Stimulated activated naive CD4-positive, alpha-beta T cell (primary cell): ENCODE measurements at places on chromosomes 2 and 18.

- no peak for DNase-seq
Observed at GRCh38 chr2:142472382-142472781, 341.6 kb upstream of the LRP1B start.

DNA sequence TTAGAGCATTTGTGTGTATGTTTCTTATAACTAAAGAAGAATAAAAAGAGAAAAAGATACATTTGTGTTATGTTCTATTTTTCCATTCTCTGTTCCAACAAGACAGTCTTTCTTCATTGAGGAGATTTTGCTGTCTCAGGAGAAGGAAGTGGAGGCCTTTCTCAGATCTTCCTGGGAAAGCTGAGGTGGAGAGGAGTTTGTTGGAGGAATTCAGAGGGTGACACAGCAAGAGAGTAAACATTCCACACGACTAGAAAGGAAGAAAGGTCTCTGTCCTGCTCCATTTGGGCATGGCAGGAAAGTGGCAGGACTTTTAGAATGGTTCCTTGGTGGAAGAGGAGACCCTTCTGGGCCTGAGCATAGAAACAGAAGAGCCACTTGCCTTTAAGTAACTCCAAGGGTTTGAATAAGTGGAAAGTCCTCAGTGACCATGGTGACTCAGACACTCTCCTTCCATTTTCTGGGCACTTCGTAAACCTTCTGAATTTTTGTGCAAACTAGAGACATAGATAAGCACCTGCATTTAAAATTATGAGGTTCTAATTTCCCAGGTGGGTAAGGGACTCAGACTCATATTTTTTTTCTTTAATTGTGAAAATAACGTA is 52.3 kb upstream of the COL5A2 start:
- DNase-seq: no peak

GRCh38 chr18:10076502-10077030 is 162.8 kb downstream of the VAPA start:
- DNase-seq: no peak

DNA sequence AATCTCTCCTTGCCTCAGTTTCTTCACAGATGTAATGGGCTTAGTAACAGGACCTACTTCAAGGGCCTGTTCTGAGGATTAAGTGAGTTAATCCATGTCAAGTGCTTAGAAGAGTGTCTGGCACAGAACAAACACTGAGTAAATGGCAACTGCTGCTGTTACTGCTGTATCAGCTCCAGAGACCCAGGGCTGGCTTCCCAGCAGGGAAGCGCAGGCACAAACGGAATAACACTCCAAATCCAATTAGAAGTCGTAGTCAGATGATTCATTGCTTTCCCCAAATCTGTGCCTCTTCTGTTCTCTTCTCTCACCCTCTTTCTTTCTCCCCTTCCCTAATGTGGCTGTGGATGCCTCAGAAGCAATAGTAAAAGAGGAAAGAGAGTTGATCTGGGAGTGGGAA is 101.1 kb upstream of the FZD7 start:
- no peak for DNase-seq

- DNase-seq: no peak
Observed at GRCh38 chr2:73004889-73005596, 66.5 kb downstream of the SFXN5 start.

GRCh38 chr2:235050980-235051351 is 99.1 kb downstream of the SH3BP4 start:
- DNase-seq: no peak

DNA sequence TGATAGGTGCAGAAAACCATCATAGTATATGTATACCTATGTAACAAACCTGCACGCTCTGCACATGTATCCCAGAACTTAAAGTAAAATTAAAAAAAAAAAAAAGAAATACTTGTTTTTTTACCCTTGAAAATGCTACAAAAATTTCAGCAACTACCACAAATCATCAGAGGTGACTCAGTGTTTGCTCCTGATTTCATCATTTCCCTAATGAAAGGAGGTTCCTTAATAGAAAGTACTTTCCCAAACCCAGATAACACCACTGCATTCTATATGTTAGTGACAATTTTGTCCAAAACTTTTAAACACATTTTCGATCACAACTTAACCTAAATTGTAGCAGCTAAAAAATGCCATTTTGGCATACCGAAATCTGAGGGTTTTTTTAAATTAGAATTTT is 163.3 kb downstream of the SLC39A10 start:
- no peak for DNase-seq

- DNase-seq: no peak
Observed at GRCh38 chr2:219440388-219441256, 6.0 kb downstream of the SPEG start.

DNA sequence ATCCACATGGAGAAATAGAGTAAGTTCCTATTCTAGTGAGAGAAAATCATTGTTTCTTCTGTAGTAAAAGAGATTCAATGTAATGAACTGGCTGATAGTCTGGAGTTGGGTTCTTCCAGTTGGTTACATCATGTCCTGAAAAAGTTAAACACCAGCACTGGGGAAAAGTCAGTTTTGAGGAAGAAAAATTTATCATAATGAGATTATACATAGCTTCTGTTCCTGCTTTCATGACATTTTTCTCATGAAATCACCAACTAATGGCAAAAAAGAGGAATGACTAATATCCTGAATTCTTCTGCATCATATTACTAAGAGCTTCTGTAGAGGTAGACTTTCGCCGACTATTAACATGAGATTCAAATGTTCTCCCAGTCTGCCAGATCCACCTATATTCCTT is 69.2 kb upstream of the SLC9A2 start:
- no peak for DNase-seq

DNA sequence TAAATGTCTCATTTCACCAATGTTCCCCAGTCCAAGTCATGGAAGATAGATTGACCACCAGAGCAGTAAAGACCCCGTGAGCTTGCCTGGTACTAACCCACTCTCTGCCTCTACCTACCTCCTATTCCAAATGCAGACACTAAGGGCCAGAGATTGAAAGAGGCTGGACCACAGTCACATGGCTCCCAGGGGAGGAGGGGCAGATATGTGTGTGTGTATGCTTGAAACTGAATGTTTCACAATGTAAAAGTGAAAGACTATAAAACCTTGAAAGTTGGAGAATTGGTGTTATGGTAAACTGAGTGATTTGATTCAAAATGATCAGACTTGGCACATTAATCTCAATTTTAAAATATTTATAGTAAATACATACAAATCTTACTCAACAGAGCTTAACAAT is 21.7 kb upstream of the KLHL29 start:
- DNase-seq: no peak

GRCh38 chr18:4125627-4126230 is 329.4 kb downstream of the DLGAP1 start:
- no peak for DNase-seq

DNA sequence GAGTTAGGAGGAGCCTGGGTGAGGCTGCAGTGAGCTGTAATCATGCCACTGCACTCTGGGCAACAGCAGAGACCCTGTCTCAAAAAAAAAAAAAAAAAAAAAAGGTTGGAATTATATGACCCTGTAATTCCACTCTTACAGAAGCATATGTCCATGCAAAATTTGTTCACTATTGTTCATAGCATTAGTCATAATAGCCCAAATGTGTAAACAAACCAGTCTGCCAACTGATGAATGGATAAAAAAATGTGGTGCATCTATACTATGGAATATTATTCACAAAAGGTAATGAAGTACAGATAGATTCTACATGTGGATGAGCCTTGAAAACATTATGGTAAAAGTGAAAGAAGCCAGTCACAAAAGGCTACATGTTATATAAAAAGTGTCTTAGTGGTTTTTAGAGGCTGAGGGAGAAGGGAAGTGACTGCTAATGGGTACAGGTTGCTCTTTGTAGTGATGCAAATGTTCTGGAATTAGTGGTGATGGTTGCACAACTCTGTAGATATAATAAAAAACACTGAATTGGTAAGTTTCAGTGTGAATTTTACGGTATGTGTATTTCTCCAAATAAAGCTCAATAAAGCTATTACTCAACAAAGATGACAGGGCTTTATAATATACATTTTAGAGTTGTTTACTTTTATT is 9.4 kb downstream of the COA5 start:
- DNase-seq: no peak

DNA sequence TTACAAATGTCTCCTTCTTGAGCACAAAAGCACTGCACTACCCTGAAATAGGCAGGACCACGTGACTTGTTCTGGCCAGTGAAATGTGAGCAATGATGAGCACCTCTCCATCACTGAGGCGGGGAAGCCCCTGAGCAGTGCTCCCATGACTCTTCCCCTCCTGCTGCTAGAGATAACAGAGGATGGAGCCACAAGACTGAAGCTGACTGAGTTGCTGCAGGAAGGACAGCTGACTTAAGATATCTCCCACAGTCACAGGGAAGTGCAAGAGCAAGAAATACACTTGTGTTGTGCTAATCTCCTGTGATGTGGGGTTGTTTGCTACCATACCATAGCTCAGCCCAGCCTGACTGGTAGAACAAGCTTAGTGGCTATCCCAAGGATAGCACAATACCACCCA is 38.7 kb downstream of the STK39 start:
- DNase-seq: no peak

GRCh38 chr18:58538604-58539386 is 90.1 kb downstream of the ALPK2 start:
- no peak for DNase-seq

- no peak for DNase-seq
Observed at GRCh38 chr18:26546170-26546874, 2.0 kb downstream of the KCTD1 start.
